MG63 (cell line): ENCODE measurements at places on chromosomes 1 and 21.

- DNase-seq = no peak
These were observed 20.3 kb downstream of the STK40 start for GRCh38 chr1:36365381-36365780.

DNA sequence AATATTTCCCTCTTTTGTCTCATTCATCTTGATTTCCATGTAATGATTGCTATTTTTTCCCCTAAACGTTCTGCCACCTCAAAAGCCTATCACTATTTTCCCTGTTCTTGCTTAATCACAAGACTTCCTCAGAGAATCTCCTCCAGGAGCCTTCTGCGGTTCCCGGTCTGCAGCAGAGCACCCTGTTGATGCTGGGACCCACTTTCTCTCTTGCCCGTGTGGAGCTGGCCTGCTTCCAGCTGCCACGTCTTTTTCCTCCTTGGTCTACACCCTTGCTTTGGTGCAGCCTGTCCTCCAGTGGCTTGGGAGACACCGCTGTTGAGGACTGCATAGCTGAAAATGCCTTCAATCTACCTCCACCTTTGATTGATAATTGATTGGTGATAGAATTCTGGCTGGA is 70.0 kb upstream of the COA6 start:
- no peak for DNase-seq

GRCh38 chr1:87449348-87449963 is 120.8 kb downstream of the LMO4 start:
- DNase-seq = peak; percentile 5

- DNase-seq = peak; percentile 26
These were observed 181.9 kb downstream of the ZSCAN20 start for GRCh38 chr1:33654267-33654834.

DNA sequence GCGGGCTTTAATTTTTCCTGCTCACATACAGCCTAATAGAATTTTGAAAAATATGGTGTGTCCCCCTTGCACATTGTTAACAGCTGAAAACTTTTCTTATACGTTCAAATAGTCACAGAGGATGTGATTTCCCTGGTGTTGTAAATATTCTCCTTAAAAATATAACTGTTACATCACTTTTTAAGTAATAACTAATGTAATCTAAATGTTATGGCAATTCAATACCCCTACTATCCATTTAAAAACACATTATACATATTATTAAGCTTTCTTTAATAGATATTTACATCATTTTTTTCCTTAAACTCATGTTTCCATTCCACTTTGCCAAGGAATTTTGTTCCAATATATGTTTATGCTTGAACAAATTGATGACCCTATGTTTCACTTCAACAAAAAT is 85.5 kb upstream of the S1PR1 start:
- DNase-seq = no peak

DNA sequence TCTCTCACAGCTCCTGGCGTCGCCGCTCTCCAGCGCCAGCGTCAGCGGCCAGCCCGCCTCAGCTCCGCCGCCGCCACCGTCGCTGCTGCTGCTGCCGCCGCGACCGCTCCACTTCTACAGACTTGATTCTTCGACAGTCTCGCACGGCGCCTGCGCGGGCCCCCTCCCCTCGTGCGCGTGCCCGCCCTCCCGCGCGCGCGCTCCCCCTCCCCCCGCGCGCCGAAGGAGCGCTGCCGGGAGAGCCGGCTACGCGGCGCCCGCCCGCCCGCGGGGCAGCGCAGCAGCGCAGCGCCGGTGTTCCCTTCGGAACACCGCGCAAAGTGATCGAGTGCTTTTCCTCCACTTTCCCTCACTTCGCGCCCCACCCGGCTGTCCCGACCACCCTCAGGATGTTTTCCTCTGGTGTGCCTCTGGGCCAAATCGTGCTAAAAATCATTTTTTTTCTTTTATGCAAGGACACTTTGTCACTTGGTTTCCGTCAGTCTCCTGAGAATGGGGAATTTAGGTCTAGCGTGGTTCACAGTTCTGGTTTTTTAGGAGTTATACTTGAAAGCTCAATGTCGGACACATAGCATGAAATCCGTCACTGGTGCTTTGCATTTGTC is at the start of gene IRF2BP2:
IRF2BP2 (minus strand) TSS at position 118 of the 605 bp plus-strand sequence. CDS start 684 bp downstream, outside the sequence.
- DNase-seq = peak; percentile 86

GRCh38 chr1:209769171-209769904 is 13.5 kb downstream of the TRAF3IP3 start:
- DNase-seq = peak; percentile 90

- no peak for DNase-seq
These were observed 13.8 kb downstream of the ADORA3 start for GRCh38 chr1:111489604-111490003.

DNA sequence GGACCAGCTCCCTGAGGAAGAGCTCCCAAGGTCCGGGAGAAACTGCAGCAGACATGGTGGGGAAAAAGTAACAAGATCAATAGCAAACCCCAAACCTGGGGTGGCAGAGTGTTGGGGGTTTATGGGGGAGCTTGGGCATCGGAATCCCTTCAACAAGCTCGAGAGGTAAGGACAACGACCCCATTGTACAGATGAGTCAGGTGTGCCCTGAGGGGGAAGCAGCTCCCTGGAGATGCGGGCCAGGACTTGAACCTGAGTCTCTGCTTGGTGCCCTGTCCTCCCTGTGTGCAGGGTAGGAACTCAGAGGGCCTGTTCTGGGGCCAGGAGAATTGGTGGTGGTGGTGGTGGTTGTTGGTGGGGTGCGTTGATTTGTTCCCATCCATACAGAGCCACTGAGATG is 125.4 kb downstream of the PTPRU start:
- no peak for DNase-seq

DNA sequence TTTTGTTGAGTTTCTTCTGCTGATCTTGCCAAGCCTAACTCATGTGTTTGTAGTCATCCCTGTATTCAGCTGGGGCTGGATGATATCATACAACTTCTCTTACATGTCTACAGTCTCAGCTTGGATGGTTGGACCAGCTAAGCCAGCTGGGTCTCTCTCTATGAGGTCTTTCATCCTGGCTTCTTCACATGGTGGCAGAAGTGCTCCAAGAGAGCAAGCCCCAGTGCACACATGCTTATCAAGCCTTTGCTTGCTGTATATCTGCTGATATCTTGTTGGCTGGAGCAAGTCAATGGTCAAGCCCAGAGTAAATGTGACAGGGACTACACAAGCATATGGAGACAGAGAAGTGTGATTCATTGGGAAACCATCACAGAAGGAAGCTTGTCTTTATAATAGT is 29.2 kb upstream of the SLC44A5 start:
- DNase-seq = no peak

DNA sequence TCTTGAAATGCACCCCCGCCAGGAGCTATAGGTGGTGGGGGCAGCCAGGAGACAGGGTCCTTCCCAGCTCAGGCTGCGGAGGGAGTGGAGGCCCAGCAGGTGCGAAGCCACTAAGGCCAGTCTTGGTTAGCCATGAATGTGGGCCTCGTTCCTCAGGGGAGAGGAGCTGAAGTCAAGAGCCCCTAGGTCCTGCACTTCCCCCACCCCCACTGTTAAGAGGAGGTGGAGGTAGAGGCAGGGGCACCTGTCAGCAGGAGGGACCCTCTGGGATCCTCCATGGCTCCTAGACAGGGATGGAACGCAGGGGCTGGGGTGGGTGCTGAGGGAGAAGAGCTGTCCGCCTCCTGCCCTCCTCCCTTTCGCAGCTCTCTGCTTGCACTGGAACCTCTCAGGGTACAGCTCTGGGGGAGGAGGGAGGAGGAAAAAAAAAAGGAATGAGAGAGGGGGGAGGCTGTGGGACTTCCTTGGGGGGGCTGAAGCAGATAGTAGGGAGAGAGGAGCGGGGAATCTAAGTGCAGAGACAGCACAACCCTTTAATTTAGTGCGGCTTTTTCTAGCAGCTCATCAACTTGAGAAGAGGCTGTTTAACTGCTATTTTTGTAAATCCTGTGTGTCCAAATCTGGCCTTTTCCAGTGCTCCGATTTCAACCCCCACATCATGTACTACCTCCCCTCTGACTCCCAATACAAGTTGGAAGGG is 37.0 kb downstream of the MATN1 start:
- no peak for DNase-seq

GRCh38 chr1:42930178-42931107 is 28.2 kb downstream of the SLC2A1 start:
- no peak for DNase-seq

GRCh38 chr1:181640956-181641355 is 157.6 kb downstream of the CACNA1E start:
- DNase-seq = no peak

GRCh38 chr1:53552981-53553733 is 94.0 kb downstream of the DMRTB1 start:
- no peak for DNase-seq

- peak; percentile 72 for DNase-seq
These were observed 68.4 kb downstream of the LUZP1 start for GRCh38 chr1:23100074-23100748.

- DNase-seq = no peak
These were observed 3.0 kb upstream of the TNFRSF4 start for GRCh38 chr1:1216770-1217620.

DNA sequence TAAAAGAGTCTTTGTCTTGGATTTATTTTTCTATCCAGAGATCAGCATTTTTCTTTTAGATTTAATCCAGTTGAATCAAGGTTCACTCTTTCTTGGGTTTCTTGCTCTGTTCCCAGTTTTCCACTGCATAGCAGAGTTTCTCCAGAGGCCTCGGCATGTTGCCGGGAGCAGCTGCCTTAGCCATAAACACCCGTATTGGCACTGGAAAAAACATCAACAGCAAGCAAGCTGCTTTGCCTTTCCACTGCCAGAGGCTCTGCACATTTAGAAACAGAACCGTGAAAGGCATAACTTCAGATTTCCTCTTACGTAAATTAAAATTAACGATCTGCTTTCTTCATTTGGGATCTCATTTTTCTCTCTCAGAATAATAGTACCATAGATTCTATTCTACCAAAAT is 181.8 kb upstream of the L1TD1 start:
- DNase-seq = no peak

- DNase-seq = no peak
These were observed 20.7 kb upstream of the RPE65 start for GRCh38 chr1:68470388-68470970.

- peak; percentile 8 for DNase-seq
These were observed 23.5 kb downstream of the ASB17 start for GRCh38 chr1:75908717-75909152.

DNA sequence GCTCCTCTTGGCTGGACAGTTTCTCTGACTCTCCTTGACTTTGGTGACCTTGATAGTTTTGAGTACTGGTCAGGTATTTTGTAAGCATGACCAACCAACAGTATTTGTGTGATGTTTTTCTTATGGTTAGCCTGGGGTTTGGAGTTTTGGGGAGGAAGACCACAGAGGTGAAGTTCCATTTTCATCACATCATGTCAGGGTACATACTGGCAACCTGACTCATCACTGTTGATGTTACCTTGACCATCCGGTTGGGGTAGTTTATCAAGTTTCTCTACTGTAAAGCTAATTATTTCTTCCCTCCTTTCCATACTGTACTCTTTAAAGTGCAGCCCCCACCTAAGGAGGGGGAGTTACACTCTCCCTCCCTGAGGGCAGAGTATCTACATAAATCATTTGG is 13.4 kb downstream of the OSCP1 start:
- DNase-seq = no peak

DNA sequence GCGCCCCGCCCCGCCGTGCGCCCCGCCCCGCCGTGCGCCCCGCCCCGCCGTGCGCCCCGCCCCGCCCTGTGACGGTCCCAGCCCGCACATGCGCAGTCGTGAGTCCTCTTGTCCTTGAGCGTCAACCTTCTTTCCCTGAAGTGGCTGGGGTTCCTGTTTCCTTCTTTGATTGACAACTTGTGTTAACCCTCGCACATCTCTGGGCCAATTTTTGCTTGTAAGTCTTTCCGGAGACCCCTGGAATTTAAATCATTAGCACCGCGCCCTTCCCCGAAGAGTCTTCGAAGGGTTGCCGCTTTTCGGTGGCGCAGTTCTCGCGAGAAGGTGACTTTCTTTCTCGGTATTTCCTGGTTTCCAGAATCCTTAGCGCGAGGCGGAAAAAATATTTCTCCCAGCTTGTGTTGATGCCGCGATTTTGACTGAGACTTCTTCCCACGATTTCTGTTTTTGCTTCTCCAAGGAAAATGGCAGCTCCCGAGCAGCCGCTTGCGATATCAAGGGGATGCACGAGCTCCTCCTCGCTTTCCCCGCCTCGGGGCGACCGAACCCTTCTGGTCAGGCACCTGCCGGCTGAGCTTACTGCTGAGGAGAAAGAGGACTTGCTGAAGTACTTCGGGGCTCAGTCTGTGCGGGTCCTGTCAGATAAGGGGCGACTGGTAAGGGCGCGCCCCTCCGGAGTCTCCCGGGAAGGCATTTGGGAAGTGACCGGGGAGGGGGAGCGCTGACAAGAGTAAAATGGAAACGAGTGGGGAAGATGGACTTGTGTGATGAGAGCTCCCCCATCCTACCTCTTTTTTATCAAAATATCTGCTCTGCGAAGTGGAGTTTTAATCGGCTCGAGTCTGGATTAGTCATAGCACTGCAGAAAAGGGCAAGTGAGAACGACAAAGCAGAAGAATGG is at the start of gene RNPC3:
RNPC3 (plus strand) TSS at position 93 of the 901 bp plus-strand sequence; CDS start at position 465, 372 bp downstream.
- peak; percentile 74 for DNase-seq

GRCh38 chr1:71785450-71785849 is 496.9 kb downstream of the NEGR1 start:
- peak; percentile 0 for DNase-seq

DNA sequence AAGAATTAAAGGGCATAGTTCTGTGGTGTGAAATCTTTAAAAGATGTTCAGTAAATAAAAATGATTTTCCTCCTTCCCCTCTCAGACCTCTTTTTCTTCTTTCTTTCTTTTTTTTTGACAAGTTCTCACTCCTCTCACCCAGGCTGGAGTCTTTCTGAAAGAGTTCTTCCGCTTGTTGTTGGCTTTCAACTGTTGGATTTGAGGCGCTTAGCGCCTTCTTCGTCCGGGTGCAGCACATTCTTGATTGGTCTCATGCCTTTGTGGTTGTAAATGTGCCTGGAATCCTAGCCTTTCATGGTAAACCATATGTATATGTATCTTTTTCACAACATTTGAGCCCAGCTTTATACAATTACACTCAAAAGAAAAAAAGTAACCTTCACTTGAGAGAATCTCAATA is 980 bp upstream of the METTL18 start:
- no peak for DNase-seq

- no peak for DNase-seq
These were observed 45.3 kb downstream of the AKNAD1 start for GRCh38 chr1:108811611-108812010.

DNA sequence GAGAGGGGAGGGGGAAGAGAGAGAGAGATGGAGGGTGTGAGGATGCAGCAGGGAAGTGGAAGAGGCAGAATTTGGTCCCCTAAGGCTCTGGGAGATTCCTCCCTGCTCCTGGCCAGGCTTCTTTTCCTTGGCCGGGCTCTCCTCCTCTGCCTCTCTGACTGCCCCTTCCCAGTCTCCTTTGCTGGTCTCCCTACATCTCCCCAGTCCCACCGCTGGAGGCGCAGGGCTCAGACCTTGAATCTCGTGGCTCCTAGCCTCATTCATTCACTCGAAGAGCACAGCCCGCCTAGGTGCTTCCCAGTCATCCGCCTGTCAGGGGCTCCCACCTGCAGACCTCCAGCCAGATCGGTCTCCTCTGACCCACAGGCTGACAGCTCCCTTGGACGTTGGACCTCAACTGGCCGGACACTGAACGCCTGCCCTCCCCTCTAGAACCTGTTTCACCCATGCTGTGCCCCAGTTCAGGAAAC is 76.5 kb downstream of the VWA5B1 start:
- DNase-seq = peak; percentile 67
